ENCODE measurements at places on chromosomes 4 and X. TPM values are rescaled to one million over a fixed set of nuclear protein-coding genes. Genes with fewer than 3 reads are reported as not detected.
A peak's percentile ranks its signal among the peaks of the same experiment; 100 is the strongest.

DIPK2B gene
- polyA plus RNA-seq: not detected

CNKSR2 gene
- not detected for polyA plus RNA-seq

CT45A10 gene
- polyA plus RNA-seq: 70.2 TPM

RAB9B gene
- polyA plus RNA-seq: not detected

PALLD gene
- 0.01 TPM for polyA plus RNA-seq

EDNRA gene
- polyA plus RNA-seq: not detected

SSX3 gene
- 79.7 TPM for polyA plus RNA-seq

STK26 gene
- polyA plus RNA-seq: 39.5 TPM

LRIT3 gene
- 0.07 TPM for polyA plus RNA-seq

SSX4B gene
- not detected for polyA plus RNA-seq

BST1 gene
- polyA plus RNA-seq: not detected

SLC38A5 gene
- polyA plus RNA-seq: 199 TPM

DNA sequence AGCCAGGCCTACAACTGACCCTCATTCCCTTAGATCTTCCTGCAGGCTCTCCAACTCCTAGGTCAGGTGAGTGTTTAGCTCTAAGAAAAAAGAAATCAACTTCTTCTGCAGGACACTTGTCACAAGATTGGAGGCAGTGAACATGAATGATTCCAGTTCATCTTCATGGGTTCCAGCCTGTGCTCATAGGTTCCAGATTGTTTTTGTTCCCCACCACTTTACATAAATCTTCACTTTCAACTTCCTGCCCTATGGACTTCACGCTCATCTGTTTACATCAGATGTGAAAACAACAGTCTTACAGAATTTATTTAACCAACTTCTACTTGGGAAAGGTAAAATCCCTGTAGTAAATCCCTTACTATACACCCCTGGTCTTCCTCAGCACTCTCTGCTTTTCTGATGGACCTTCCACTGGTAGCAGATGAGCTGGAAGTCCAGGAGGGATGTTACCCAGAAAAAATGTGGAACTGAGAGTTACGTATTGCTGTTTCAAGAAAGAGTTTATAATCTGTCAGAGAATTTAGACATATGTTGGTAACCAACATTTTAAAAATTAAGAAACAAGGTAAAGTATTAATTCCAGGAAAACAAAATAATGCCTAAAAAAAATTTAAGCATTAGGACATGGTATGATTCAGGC lies 62.4 kb downstream of the ANAPC10 start:
- no peaks in the 10 kb centered on the region for H3K4me1 ChIP-seq
- H3K27ac ChIP-seq: no peak overlapping the region
- peaks cover 12% of the 10 kb centered on the region for H3K36me3 ChIP-seq
- DNase-seq: no peak

GRCh38 chr4:80361329-80361900 lies 25.9 kb downstream of the CFAP299 start:
- H3K36me3 ChIP-seq: no peaks in the 10 kb centered on the region
- peak; percentile 17 for DNase-seq
- H3K4me1 ChIP-seq: no peaks in the 10 kb centered on the region

- no peaks in the 10 kb centered on the region for H3K27me3 ChIP-seq
- no peak overlapping the region for H3K27ac ChIP-seq
- H3K4me1 ChIP-seq: no peaks in the 10 kb centered on the region
Observed at GRCh38 chr4:181261279-181261678, 981.9 kb upstream of the TENM3 start.

GRCh38 chr4:144179152-144179739 lies 38.7 kb upstream of the GYPA start:
- no peak overlapping the region for H3K27ac ChIP-seq
- no peak overlapping the region for H3K4me3 ChIP-seq
- no peak for DNase-seq
- H3K36me3 ChIP-seq: no peaks in the 10 kb centered on the region

DNA sequence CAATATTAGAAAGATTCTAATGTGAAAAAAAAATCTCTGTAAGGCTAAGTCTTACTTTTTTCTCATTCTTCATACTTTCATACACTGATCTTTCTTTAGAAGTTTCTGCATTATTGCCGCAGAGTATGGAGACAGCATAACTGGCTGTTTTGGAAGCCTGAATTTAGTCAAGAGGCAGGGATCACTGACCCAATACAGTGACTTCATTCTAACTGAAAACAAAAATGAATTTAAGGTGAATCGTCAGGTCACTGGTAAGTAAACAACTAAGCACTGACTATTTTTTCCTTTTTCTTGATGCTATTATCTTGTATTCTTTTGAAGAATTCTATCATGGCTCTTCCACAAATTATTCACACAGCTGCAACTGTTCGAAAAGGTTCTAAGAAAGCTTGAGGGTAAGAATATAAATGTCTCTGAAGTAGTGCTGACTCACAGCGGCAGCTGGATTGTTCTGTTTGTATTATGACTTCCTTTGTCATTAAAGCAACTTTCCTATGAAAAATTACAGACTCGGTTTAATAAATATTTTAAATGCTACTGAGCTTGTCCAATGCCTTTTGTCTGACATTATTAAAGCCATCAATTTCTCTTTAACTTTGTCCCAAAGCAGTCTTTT lies 609.3 kb downstream of the FSTL5 start:
- DNase-seq: no peak
- H3K27me3 ChIP-seq: no peaks in the 10 kb centered on the region
- H3K4me3 ChIP-seq: no peak overlapping the region
- no peak overlapping the region for H3K27ac ChIP-seq
- no peaks in the 10 kb centered on the region for H3K36me3 ChIP-seq

- no peak for DNase-seq
- no peaks in the 10 kb centered on the region for H3K27me3 ChIP-seq
- no peak overlapping the region for H3K4me3 ChIP-seq
Observed at GRCh38 chr4:77078401-77078800, 2.6 kb upstream of the CCNI start.

DNA sequence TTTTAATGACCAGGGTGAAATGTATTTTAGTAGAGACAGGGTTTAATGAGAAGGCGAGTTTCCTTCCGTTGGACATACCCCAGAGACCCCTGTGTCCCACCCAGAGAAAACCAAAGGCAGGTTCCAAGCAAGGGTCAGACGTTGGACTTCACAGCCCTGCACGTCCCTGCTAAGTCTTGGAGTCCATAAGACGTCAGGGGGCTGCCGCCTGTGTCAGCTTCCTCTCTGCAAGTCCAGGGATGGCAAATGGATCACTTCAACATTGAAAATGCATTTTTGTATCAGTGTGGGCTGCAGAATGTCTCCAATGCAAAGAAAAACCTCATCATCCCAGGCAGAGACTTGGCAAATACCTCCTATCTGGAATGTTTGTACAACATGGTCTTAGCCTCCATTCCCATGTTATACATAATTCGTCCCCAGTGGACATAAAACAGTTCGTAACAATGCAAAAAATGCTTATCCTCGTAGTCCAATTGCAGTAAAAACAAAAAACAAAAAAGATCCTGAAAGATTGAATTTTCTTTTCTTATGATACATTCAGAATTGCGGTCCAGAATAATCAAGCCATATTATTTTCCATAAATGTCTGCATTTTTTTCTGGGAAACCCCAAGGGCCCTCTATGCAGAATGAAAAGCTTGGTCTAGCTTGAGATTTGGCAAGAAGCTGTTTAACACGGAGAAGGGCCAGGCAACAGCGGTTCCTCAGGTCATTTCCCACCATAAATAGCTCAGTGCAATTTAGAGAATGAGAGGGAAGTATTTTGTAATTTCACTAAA lies 190.9 kb downstream of the SHOX start:
- no peaks in the 10 kb centered on the region for H3K36me3 ChIP-seq
- no peak overlapping the region for H3K27ac ChIP-seq
- H3K4me3 ChIP-seq: no peak overlapping the region

DNA sequence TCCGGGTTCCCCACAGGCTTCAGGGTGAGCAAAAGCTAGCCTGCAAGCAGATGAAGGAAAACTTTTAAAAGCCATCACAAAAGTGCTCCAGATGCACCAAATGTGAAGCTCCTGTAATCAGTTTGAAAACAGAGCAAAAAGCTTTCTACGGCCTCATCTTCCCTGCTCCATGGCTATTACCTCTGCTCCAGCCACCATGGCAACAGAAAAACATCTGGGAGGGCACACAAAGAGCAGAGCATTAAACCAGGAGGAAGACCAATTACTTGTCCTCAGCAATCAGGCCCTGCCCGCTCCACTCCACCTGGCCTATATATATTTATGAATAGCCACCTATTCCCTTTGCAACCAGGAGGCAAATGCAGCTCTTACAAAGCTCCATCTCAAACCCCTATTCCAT lies 33.6 kb downstream of the TMEM154 start:
- no peaks in the 10 kb centered on the region for H3K4me1 ChIP-seq
- H3K27me3 ChIP-seq: peaks cover 28% of the 10 kb centered on the region
- no peak for DNase-seq
- H3K36me3 ChIP-seq: no peaks in the 10 kb centered on the region
- no peak overlapping the region for H3K4me3 ChIP-seq
- H3K27ac ChIP-seq: no peak overlapping the region

DNA sequence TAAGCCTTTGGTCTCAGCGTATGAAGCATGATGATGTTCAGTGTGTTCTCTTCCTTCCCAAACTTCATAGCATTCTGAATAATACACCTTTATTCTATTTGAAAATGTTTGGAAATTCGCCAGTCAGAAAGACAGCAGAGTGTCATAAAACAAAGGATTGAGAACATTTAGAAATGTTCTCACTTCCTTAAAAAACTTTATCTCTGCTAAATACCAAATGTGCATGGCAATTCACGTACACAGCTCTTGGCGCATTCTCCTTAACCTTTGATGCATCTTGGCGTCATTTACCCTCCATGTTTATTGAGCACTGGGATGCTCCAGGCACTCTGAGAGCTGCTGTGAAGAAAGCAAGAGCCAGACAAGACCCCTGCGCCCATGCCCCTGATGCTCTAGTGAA lies 7.2 kb upstream of the IRF2 start:
- no peaks in the 10 kb centered on the region for H3K27me3 ChIP-seq
- peaks cover 13% of the 10 kb centered on the region for H3K4me1 ChIP-seq
- no peak for DNase-seq

DNA sequence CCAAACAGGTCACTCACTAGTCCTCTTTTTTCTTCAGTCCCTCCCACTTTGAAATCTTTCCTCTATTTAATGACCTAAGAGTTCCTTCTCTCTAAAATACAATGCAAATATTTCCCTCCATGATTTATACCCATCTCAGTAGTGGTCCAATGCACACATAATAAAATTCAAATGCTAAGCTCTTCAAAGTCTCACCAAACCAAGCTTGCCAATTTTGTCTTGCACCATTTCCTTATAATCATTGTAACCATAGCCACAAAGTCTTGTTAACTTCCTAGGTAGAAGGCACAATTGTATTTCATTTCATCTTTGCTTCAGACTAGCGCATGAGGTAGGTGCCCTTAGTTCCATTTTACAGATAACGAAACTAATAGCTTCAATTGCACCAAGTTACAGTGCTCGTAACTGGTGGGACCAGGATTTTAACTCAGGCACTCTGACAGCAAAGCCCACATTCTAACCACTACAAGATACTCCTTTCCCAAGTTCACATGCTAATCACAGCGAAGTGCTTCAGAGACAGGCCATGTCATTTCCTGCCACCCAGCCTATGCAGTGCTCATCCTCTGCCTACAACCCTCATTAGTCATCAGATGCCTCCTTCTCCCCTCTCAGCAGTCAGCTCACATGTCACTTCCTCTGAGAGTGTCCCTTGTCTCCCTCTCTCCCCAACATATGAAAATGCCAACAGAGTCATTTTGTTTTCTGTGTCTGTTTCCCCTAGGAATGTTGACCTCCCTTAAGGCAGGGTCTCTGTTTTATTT lies 66.9 kb upstream of the PPARGC1A start:
- H3K4me3 ChIP-seq: no peak overlapping the region
- H3K36me3 ChIP-seq: no peaks in the 10 kb centered on the region
- no peaks in the 10 kb centered on the region for H3K4me1 ChIP-seq
- H3K27ac ChIP-seq: no peak overlapping the region
- H3K27me3 ChIP-seq: no peaks in the 10 kb centered on the region

GRCh38 chr4:82268050-82268825 lies 105.6 kb downstream of the HNRNPD start:
- H3K27me3 ChIP-seq: peaks cover 20% of the 10 kb centered on the region
- H3K36me3 ChIP-seq: no peaks in the 10 kb centered on the region
- H3K27ac ChIP-seq: no peak overlapping the region
- H3K4me1 ChIP-seq: no peaks in the 10 kb centered on the region
- no peak overlapping the region for H3K4me3 ChIP-seq

DNA sequence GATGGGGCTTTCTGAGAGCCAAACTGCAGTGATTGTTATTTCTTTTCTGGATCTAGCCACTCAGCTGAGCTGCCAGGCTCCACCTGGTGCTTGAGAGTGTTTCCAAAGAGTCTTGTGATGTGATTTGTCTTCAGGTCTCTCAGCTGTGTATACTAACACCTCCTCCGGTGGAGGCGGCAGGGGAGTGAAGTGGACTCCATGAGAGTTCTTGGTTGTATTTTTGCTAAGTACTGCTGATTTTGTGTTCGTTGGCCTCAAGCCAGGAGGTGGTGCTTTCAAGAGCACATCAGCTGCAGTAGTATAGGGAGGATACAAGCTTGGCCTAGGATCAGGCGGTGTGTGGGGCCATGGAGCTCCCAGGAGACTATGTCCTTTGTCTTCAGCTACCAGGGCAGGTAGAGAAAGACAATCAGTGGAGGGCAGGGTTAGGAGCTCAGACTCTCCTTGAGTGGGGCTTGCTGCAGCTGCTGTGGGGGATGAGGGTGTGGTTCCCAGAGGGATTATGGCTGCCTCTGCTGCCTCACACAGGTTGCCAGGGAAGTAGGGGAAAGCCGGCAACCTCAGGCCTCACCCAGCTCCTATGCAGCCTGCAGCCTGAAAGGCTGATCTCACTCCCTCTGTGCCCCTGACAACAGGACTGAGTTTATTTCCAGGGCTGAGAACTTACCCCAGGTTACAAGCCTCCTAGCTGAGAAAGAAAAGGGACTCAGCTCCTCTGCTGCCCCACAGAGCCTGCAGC lies 62.4 kb downstream of the NPFFR2 start:
- no peak overlapping the region for H3K27ac ChIP-seq
- H3K4me1 ChIP-seq: no peaks in the 10 kb centered on the region
- no peak overlapping the region for H3K4me3 ChIP-seq
- H3K27me3 ChIP-seq: no peaks in the 10 kb centered on the region
- DNase-seq: no peak

GRCh38 chr4:183950536-183950935 lies 45.4 kb downstream of the STOX2 start:
- no peaks in the 10 kb centered on the region for H3K36me3 ChIP-seq
- H3K4me3 ChIP-seq: no peak overlapping the region
- no peak for DNase-seq
- H3K4me1 ChIP-seq: no peaks in the 10 kb centered on the region
- H3K27ac ChIP-seq: no peak overlapping the region
